ENCODE measurements at places on chromosomes 4 and X.

- no peak for DNase-seq
These were observed 36.7 kb upstream of the PAGE4 start for GRCh38 chrX:49792376-49792775.

DNA sequence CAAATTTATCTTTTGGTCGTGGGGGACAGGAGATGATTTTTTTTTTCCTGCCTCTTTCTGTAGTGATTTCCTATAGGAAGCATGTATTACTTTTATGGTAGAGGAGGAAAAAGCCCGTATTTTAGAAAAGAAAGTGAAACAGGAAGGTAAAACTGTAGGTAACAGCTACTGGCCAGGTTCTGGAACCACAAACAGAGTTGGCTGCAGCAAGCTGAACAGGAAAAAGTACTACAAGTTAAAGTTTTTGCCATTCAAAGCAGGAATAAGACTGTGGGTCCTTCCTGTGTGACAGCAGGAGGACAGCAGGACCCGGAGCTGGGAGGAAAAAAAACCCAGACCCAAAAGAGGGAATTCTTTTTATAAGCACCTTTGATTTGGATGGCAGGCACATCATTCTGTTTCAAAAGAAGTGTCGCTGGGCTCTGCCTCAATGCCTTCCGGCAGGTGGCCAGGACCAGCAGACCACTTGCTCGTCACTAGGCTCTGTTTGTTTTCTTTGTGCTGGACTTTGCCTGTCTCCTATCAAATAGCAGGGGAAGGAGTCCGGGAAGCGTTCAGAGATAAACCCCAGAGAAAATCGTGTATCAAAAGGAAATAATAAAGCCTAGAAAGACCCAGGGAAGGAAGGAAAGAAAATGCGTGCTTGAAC, 277.9 kb downstream of the ADGRA3 start:
- no peak for DNase-seq

DNA sequence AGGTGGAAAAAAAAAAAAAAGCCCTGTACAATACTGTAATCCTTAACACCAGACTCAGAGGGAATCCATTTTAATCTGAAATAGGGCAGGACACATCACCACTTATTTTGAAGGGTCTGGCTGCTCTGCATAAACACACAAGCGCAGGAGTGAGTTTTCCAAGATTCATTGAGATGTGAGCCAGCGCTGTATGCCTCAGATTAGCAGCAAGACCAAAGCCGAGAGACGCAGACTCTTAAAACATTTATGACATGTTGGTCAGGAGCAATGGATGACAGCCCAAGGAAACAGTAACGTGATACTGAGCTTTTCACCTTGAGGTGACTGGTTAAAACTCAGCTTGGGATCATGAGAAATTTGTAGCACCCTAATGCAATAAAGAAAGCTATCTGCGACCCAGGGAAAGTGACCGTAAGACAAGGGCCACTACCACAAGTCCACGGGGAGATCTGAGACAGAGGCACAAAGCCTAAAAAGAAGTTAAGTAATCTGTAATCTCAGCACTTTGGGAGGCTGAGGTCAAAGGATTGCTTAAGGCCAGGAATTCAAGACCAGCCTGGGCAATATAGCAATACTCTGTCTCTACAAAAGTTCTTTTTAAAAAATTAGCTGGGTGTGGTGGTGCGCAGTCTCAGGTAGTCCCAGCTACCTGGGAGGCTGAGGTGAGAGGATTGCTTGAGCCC, 210.6 kb downstream of the COL25A1 start:
- DNase-seq, result no peak

- DNase-seq, result no peak
These were observed 24.8 kb downstream of the HMX1 start for GRCh38 chr4:8846826-8847225.

DNA sequence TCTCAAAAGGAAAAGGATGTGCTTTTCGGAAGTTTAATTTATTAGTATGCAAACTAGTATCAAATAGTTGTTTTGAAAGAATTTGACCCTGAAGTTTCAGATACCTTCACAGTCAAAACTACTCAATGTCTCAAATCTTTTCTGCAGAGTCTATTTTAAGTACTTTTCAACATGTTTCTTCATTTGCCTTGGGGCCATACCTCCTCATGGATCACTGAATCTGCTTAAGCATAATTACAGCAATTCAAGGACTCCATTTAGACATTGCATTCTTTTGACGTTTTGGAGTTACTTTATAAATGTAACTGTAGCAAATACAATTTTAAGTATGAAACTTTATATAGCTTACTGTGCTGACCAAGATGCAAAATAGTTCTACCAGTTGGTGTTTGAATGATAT, 25.5 kb downstream of the PALLD start:
- no peak for DNase-seq

GRCh38 chr4:95515589-95515988, 33.2 kb downstream of the UNC5C start:
- DNase-seq, result no peak

DNA sequence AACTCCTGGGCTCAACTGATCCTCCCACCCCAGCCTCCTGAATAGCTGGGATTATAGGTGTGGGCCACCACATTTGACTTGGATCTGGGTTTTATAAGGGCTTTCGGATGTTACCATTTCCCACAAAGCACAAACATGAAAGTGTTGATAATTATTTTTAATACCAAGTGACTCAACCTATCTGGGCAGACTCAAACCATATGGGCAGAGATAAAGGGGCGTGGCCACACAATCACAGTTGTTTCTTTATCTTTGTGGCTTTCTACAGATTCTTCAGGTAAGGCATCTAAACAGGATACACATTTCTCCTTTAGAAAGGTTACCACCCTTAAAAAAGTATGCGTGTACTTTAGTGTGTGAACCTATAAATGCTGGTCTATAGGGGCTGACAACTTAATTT, 122.5 kb downstream of the ZNF827 start:
- no peak for DNase-seq

GRCh38 chrX:22357621-22358020, 84.9 kb downstream of the CBLL2 start:
- DNase-seq, result peak; percentile 11

DNA sequence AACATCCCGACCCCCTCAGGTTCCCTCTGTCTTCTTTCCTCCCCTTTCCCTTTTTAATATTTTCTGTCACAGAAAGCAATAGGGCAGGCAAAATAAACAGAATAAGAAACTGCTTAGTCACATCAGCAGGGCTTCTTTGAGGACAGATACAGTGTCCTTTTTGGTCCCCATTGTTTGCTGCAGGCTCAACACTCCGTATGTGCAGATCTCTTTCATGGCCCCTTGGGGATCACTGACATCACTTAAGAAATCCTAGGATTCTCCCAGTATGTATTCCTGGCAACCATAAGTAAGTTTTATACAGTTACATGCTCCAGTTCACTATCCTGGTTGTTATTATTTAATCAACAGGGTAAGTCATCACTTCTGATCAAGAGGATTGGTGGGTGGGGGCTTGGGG, 448.0 kb downstream of the NKX6-1 start:
- DNase-seq, result no peak

DNA sequence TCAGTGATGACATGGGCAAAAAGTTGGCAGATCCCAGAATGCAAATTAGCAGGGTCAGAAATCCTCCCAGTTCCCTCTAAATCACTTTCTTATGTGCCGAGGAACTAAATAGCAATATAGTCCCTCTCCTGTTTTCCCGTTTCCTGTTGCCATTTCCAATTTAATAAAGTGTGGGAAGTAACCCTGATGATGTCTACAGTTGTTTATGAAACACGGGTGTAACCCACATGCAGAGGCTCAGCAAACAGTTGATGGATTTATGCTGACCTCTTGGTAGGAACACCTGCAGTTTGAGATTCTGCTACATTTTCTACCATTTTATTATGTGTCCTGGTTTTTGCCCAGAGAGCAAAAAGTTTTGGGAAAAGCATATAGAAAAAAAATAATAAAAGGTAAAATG, 56.7 kb downstream of the FGFBP1 start:
- no peak for DNase-seq

GRCh38 chr4:90078440-90078839, 48.8 kb upstream of the CCSER1 start:
- DNase-seq, result no peak

GRCh38 chr4:153126137-153126536, 78.1 kb upstream of the TRIM2 start:
- peak; percentile 42 for DNase-seq

DNA sequence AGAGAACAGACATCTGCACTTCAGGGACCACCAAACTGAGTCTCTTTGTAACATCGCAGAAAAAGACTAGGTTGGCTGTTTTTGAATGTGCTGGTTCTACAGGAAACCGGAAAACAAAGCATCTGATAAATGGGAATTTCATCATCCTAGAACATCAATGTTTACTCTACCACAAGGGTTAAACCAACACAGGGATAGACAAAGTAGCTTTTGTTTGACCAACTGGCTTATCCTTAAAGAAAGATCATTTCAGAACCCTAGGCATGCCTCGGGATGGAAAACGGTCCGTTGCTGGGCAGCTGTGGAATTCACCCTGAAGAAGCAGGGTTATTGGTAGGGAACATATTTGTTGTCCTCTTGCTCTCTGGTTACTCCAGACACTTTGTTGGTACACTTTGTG, 2355.5 kb upstream of the AGA start:
- DNase-seq, result no peak
